ENCODE measurements at places on chromosomes 1 and 21.

DNA sequence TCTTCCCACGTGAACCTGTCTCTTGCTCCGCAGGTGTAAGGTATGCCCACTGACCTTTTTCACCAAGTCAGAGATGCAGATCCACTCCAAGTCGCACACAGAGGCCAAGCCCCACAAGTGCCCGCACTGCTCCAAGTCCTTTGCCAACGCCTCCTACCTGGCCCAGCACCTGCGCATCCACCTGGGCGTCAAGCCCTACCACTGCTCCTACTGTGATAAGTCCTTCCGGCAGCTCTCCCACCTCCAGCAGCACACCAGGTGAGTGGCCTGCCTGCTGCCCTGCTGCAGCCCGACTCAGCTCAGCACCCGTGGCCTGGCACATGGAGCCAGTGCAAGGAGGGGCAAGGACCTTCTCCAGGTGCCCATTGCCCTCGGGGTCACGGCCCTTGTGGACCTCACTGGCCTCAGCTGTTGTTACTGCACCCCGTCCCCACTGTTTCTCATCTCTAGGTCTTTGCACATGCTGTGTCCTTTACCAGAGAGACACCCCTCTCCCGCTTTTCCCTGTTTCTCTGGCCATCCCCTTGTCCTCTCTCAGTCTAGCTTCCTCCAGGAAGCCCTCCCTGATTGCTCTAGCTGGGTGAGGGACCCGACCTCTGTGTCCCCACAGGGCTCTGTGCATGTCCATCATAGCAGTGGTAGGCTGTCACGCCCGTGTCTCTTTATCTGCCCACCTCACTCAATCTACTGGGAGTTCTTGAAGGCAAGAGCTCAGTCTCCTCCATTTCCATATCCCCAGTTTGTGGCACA, 25.4 kb downstream of the ZNF362 start:
- DNase-seq: no peak

DNA sequence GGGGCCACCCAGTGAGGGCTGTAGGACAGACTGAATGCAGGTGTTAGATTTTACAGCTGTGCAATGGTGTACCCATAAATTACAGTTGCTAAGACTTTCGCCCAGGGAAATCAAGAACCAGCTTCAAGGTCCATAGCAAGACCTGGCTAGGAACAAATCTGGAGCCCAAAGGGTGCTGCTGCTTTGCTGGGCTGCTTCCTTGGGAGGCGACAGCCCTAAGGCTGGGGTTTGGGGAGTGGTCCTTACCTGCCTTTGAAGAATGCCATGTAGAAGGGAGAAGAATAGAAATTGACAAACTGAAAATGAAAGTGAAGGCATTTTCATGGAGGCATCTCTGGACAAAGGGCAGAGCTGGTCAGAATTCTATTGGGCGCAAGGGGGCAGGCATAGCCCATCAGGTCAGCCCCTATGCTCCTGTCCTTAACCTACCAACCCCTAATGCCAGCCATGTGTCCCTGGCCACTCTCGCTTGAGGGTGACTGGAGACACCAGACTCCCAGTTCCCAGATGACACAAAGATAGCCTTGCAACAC, 7.6 kb upstream of the ARHGEF19 start:
- DNase-seq: no peak

- DNase-seq: no peak
These were observed 10.1 kb downstream of the ZNF644 start for GRCh38 chr1:91011726-91012125.

DNA sequence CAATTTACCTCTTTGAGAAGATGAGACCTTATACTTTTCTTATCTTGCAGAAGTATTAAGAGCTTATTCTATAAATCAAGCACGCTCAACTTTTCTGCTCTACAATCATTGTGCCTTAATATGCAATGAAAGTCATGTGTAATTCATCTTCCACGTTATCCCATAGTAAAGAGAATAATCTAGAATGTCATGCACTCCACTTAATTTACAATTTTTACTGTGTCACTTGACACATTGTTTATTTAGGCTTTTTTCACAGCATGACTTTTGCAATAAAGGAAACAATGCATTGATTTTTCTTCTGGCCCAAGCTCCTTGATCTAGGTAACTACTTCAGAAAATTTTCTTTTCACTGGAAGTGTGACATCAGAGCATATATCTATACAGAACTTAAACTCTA, 290.9 kb downstream of the HHIPL2 start:
- DNase-seq: no peak

DNA sequence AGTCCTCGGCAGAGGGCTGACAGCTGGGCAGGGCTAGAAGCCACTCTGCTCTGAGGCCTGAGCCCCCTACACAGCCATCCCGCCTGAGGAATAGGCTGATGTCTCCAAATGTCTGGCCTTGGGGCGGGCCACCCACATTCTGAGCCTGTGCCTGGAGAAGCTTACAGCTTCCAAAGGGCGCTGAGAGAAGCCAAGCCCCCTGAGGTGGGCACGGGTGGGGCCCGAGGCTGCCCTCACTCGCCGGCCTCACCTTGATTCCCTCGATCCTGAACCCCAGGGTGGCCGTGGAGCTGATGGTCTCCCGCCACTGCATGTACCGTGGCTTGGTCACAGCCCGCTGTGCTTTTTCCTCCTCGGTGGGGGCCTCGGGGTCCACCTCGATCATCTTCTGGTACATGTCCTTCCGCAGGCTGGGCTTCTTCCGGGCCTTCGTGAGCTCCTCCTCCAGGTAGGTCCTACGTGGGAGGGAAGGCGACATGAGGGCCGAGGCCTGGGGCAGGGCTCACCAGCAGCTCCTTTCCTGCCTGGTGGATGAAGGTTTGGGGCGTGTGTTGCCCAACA, 93.2 kb downstream of the STUM start:
- DNase-seq: no peak

DNA sequence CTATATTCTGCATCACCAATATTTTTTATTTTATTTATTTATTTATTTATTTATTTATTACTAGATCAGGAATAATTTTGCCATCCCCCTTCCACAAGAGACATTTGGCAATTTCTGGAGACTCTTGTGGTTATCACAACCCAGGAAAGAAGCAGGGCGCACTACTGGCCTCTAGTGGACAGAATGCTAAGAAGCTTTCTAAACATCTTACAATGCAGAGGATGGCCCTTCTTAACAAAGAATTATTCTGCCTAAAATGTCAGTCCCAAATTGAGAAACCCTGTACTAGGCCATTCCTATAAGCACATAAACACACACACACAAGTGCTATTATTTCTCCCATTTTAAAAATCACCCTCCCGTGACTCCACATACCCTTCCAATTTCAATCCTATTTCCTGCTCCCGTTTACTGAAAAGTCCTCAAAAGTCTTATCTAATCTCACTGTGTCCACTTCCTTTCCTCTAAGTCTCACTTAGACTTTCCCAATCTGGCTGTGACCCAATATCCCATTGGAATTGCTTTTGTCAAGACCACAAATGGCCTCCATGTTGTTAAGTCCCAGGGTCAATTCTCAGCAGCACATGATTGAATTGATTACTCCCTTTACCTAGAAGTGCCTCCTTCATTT, 43.7 kb upstream of the RNF11 start:
- DNase-seq: peak; percentile 32

GRCh38 chr1:115604508-115604907, 37.3 kb upstream of the VANGL1 start:
- no peak for DNase-seq

DNA sequence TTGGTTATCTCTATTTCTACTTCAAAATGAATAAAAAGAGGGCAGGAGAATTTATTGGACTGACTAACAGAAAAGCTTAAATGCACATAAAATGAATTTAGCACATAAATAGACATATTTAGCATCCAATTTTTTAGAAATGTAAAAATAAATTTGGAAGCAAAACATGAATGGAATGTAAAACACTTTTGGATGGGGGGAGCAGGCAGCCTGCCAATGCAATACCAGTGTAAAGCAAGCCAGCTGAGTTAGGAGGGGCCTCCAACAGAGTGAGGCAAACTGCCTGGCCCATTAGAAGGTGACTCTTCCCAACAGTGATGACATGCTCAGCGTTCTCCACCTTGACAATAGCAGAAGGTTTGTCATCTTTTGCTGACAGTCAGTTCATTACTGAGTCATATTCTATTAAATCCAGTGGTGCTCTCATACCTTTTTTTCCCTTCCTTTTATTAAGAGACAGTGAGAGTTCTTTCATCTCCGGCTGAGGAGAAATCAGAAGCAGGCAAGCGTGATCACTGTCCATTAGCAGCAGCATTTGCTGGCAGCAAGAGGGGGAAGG, 19.5 kb upstream of the EXO1 start:
- no peak for DNase-seq

DNA sequence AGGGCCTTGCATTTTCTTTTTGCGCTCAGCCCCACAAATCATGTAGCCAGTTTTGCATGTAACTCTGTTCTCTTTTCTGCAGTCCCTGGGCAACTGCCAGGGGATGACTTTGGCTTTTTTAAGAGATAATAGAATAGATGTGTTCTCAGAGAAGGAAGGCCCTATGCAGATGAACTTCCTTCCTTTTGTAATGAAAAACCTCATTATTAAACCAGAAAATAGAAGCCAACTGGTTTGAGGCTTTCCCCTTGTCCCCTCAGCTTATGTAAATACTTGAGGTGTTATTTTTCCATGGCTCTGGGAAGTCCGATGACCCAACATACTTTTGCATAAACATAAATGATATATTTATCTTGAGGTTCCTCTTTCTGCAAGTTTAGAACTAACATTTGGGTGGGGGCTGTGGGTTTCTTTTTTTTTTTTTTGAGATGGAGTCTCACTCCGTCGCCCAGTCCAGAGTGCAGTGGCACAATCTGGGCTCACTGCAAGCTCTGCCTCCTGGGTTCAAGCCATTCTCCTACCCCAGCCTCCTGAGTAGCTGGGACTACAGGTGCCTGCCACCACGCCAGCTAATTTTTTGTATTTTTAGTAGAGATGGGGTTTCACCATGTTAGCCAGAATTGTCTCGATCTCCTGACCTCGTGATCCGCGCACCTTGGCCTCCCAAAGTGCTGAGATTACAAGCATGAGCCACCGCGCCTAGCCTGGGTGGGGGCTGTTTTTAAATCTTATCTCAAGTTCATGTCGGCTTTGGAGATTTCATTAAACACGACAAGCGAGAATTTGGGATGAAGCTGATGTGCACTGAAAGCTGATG, 14.4 kb upstream of the FCRL5 start:
- DNase-seq: no peak

DNA sequence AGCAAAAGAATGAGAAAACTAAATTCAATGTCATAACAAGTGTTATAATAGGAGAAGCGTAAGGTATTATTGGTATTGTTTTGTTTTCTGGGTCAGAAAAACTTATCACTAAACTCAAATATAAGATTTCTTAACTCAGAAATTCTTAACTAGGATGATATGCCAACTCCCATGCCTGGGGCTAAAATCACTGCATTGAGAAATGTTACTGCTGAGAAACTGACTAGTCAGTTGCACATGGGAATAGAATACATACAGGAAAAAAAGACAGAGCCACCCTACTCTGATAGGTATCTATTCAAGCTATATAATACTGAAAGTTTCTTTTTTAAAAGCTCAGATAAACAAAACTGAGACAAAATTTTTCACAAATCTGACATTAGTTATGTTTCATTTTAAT, 56.3 kb downstream of the PRPF38A start:
- no peak for DNase-seq

DNA sequence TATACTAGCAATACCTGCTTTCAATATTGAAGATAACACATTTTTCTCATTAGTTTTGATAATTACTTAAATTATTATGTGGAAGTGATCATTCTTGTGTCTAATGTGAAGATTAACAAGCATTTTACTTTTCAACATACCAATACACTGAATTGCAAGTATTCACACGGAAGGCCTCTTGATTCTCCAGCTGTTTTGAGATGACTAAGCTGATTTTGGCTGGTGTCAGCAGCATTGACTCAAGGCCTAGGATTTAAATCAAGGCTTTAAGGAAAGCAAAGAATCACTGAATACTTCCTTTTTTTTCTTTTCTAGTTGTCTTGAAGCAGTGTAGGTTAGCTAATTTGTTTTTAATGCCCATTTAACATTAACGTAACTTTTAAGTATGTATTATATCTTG, 373.7 kb downstream of the SRGAP2C start:
- DNase-seq: no peak

- no peak for DNase-seq
These were observed 38.8 kb downstream of the CDCP2 start for GRCh38 chr1:54114001-54114400.

- no peak for DNase-seq
These were observed 26.1 kb downstream of the RIPK4 start for GRCh38 chr21:41740604-41741252.

GRCh38 chr1:110471131-110471530, 20.2 kb downstream of the PROK1 start:
- DNase-seq: no peak

GRCh38 chr1:76891931-76892622, 24.8 kb downstream of the ST6GALNAC5 start:
- no peak for DNase-seq

- DNase-seq: no peak
These were observed 22.8 kb upstream of the CSF1 start for GRCh38 chr1:109887884-109888283.

- DNase-seq: no peak
These were observed 14.4 kb downstream of the PLOD1 start for GRCh38 chr1:11948822-11949458.

- no peak for DNase-seq
These were observed 65.8 kb downstream of the TRABD2B start for GRCh38 chr1:47931395-47931794.

DNA sequence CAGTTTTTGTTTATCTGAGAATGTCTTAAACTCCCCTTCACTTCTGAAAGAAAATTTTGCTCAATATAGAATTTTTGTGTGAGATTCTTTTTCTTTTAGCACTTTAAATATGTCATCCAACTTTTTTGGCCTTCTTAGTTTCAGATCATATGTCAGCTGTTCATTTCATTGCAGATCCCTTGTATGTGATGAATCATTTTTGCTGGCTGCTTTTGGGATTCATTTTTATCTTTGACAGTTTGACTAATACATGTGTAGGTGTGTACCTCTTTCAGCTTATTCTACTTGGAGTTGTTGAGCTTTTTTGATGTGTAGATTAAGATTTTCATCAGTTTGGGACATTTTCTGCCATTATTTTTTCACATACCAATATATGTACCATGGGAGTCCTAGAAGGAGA, 156.8 kb downstream of the FASLG start:
- no peak for DNase-seq

GRCh38 chr1:31725134-31725533, 21.3 kb upstream of the COL16A1 start:
- no peak for DNase-seq

GRCh38 chr1:110548381-110548780, 29.4 kb upstream of the KCNA10 start:
- peak; percentile 60 for DNase-seq

- no peak for DNase-seq
These were observed 5.4 kb downstream of the RERE start for GRCh38 chr1:8812081-8812480.

- DNase-seq: peak; percentile 84
These were observed 8.1 kb upstream of the LEFTY1 start for GRCh38 chr1:225896937-225897549.
